Activated naive CD8-positive, alpha-beta T cell treated with anti-CD3 and anti-CD28 coated beads, Interleukin-2, amount 50 U/mL, for 16 hours (primary cell): ENCODE measurements at places on chromosomes 7 and 10.

- DNase-seq: no peak
Observed at GRCh38 chr10:73732426-73732825, 11.7 kb upstream of the SEC24C start.

GRCh38 chr10:104521901-104522694 is 119.0 kb upstream of the SORCS3 start:
- no peak for DNase-seq

GRCh38 chr10:77422491-77423338 is 214.9 kb downstream of the KCNMA1 start:
- no peak for DNase-seq

GRCh38 chr7:41820111-41820671 is 117.3 kb upstream of the INHBA start:
- DNase-seq: no peak

DNA sequence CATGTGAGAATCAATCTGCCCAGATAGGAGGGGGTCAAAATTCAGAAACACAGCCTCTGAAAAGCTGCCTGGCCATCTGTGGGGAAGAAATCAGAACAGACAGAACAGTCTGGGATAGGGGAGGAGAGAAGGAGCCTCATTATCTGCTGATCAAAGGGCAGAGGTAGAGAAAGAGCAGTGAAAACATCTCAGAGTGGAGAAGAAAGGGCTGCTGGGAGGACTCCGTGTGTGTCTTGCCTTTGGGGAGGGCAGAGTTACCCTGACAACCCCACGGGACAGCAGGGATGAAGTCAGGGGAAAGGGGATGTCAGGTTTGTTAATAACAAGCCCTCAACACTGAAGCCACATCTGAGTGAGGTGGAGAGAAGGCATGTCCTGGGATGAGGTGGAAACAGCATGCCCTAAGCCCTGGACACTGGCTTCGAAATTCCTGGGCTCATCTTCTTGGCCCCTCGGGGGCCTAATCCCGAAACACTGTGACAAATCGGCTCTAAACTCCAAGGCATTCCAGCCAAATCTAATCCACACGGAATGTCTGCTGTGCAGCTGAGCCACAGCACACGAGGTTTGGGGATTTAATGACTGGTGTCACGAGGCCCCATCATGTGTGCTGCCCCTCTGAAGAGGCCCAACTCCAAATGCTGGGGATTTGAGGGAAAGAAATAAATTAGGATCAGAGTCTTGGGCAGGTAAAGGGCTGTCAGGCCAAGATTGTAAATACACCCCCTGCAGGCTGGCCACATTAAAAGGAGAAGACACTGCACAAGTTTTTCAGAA is 82.8 kb upstream of the FGFR2 start:
- DNase-seq: no peak
